Astrocyte of the cerebellum (primary cell): ENCODE measurements at places on chromosomes 3 and 15.

GRCh38 chr3:101521211-101521701 is 8.2 kb upstream of the SENP7 start:
- no peak for DNase-seq

GRCh38 chr3:51727500-51727899 is 20.6 kb downstream of the GRM2 start:
- no peak for DNase-seq

DNA sequence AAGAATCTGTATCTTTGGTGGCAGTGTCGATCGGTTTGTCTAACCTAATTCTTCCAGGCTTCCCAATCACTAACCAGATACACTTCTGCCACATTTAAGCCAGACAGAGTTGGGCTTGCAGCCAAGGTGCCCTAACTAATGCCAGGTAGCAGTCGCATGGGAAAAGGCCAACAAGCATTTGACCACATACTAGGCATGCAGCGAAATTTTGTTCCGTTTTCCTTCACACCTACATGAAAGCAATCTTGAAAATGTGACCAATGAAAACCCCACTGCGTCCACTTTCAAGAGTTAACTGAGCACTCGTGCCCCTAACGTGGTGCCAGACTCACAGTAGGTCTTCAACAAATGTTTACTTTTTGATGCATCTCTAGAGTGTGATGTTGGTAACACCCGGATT is 192.2 kb upstream of the TPM1 start:
- DNase-seq, result no peak

DNA sequence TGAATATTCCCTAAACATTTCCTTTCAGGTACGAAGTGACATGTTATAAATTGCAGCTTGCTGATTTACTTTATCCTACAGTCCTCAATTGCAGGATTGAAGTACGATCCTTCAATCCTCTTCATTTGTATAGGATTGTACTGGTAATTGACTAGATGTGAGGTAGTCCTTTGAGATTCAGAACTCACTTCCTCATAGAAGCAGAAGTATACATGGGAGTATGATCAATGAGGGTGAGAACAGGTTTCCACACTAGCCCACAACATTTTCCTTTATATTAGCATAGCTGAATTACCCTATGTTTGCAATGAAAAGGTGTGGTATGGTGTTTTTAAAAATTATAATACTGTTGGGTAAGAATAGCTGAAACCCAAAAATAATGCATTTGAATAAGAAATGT is 160.0 kb upstream of the UMPS start:
- no peak for DNase-seq

DNA sequence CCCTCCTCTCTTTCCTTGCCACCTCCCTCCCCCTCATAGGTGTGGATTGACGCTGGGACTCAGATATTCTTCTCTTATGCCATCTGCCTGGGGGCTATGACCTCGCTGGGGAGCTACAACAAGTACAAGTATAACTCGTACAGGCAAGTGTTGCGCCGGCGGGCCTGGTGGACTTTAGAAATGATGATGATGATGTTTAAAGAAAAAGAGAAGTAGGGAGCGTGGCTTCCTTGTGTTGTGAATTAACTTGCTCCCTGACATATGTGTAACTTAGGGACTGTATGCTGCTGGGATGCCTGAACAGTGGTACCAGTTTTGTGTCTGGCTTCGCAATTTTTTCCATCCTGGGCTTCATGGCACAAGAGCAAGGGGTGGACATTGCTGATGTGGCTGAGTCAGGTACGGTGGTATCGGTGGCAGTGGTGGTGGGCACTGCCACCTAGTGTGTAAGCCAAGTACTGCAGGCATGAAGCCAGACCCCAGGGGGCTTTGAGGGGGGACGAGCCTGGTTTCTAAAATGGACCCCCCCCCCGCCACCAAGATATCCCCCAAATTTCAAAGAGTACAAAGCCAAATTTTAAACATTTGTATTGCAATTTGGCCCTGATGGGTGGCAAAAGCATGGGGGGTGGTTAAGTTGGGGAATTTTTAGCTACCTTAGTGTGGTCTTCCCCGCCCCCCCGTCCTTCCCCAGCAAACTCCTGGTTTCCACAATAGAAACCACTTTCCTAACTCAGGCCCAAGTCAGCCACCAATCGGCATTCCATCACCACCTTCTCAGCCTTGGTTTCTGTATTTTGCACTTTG is 65.6 kb downstream of the SLC6A6 start:
- no peak for DNase-seq

- DNase-seq, result no peak
These were observed 580.4 kb downstream of the VGLL3 start for GRCh38 chr3:86410587-86410986.

GRCh38 chr3:149319750-149320149 is 13.7 kb downstream of the TM4SF18 start:
- DNase-seq, result peak; percentile 32

DNA sequence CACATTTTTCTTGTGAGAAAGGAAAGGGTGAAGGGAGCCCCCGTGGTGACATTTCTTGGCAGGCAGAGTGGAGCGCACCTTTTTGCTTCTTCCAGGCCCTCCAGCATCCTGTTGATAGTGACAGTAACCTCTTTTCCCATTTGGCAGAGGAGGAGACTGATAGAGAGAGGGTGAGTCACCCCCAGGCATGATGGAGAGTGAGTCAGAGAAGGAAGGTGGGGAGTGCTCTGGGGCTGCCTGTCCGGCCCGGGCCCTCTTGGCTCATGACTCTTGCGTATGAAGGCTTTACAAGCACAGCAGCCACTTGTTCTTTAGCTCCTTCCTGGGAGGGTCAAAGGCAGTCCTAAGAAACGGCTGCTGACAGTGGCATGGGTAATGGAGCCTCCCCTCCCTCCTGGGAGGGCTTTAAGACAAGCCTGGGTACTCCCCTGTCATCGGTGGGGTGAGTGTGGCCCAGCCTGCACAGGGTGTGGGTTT is 16.0 kb downstream of the ANKRD63 start:
- peak; percentile 84 for DNase-seq

DNA sequence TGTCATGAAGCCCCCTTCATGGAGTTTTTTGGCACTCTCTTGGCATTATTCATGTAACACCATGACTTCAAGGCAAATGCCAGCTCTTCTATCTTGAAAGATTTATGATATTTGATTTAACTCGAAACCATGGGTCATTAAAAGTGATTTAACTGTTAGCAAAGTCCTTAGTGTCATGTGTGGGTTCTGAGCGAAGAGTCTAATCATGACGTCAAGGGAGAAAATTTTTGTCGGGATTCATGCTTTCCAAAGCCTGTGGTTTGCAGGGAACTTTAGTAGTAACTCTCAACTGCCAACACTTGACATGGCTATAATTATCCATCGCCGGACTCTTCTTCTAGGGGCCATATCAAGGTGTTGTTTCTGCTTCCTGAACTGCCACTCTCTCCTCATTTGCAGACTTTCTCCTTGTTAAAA is 11.5 kb downstream of the GXYLT2 start:
- no peak for DNase-seq

GRCh38 chr15:89429986-89430385 is 66.4 kb downstream of the RHCG start:
- DNase-seq, result no peak

DNA sequence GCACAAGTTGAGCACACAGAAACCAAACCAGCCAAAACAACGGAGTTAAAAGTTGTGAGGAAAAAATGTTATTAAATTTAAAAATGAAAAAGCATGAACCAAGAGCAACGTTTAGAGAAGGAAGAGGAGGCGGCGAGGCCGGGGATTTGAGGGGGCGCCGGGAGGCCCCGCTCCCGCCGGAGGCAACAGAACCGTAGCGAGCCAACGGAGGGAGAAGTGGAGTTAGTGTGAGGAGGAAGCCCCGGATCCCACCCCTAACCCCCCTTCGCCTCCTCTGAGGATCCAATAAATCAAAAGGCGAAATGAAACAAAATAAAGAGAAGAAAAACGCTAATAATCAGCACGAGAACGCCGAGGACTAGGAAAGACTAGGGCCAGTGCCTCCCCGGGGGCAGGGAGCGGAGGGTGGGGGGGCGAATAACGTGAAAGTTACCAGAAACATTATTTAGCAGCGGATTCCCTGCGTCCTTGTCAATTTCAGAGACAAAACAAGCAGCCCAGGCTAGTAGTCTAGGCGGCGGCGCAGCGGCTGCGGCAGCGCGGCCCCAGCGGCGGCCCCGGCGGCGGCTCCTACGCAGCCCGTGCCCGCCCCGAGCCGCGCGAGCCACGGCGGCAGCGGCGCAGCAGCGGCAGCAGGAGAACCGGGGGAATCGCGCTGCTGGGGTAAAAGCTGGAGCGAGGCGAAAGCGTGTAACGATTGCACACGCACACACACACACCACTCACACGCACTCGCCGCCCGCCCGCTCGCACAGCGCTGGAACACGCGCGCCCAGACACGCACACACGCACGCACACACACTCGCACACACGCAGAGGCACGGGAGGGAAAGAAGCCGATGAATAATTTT is 1.7 kb downstream of the MEIS2 start:
- no peak for DNase-seq

DNA sequence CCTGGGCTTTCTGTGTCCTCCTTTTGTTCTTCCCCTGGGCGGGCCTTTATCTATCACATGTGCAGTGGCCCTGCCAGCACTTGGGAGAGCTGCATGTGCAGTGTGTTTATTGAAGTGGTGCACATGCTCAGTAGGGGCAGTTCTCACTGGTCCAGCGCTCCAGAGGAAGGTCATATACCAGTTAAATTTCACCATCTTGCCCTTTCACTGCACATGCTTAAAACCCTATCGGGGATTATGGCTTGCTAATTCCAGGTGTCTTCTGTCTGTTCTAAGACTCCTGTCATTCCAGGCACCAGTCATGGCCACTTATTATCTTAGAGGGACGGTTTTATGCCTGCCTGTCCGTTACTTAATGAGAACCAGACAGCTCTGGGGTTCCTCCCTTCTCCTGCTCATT is 52.2 kb downstream of the ROPN1B start:
- no peak for DNase-seq

GRCh38 chr3:142127941-142128658 is 21.2 kb downstream of the TFDP2 start:
- no peak for DNase-seq

GRCh38 chr3:171802590-171802956 is 7.7 kb downstream of the PLD1 start:
- no peak for DNase-seq

- no peak for DNase-seq
These were observed 111.4 kb upstream of the PLAAT1 start for GRCh38 chr3:193129607-193130006.

DNA sequence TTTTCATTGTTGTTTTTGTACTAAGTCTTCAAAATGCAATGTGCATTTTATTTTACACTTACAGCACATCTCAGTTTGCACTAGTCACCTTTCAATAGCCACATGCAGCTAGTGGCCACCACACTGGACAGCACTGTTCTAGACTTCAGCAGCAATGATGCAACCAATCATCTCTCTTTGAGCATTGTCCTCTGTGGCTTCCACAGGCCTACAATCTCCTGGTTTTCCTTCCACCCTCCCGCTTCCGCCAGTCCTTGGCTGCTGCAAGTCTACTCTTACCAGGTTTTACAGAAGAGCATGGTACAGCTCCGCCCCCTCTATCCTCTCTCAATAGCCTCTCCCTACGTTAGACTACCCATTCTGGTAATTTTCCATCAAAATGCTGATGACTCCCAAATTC is 25.1 kb upstream of the FSIP1 start:
- no peak for DNase-seq

- no peak for DNase-seq
These were observed 37.5 kb upstream of the CBLB start for GRCh38 chr3:105906345-105906744.

- DNase-seq, result no peak
These were observed 42.0 kb downstream of the WDR49 start for GRCh38 chr3:167611718-167612117.

- no peak for DNase-seq
These were observed 33.0 kb downstream of the HSPBAP1 start for GRCh38 chr3:122760453-122761271.

DNA sequence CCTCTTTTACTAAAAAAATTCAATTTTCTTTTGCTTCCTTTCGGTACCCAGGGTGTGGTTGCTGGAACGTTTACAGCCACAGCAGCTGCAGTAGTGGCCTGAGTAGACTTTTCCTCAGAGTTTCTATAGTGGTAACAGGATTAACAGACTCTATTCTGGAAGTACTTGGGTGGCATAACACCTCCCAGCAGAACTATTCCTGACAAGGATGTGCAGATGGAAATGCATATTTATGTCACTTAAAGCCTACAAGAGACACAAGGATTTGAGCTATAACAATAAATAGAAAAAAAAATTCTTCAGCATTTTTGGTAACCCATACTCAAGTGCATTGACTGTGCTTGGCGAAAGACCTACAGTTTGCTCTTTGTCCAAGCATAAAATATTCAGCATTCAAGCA is 94.0 kb downstream of the MDFIC2 start:
- no peak for DNase-seq

DNA sequence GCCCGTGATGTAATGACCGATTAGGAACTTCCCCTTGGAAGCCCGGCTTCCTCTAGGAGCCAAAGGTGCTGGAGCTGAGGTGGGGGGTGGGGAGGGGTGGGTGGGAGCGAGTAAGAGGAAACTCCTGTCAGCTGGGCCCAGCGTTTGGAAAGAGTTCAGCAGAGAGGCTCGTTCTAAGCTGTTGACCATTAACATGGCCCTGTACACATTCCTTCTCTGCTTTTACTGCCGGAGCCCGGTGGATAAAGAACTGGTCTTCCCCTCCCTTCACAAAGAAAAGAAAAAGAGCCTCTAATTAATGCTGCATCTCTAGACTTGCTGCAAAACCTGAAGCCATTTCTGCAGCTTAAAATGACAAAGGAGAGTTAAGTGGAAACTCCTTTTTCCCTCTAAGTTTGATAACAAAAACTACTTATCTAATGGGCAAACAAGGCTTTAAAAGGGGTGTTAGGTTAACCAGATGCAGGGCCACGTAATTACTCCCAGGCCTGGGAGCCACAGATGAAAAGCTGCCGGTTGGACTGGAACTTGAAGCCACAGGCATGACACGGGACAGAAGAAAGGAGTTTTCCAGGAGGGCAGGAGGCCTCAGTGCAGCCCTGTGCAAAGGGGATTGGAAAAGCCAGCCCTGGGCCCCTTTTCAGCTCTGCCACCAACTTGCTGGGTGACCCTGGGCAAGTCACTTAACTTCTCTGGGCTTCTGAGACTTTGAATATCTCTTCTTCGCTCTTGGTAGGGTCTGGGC is 71.3 kb downstream of the SMAD6 start:
- no peak for DNase-seq

GRCh38 chr15:62248277-62248984 is 83.3 kb upstream of the C2CD4B start:
- DNase-seq, result no peak

- peak; percentile 49 for DNase-seq
These were observed 4.5 kb downstream of the CFAP44 start for GRCh38 chr3:113436809-113437208.

GRCh38 chr15:56838085-56838484 is 80.4 kb upstream of the TCF12 start:
- DNase-seq, result no peak

GRCh38 chr15:68431792-68432401 is at the start of gene ITGA11:
Gene ITGA11, minus strand, starts transcription at chr15:68432163. Its CDS starts 97 bp downstream, at chr15:68432066.
- DNase-seq, result no peak

GRCh38 chr15:68633231-68634121 is 54.7 kb downstream of the CORO2B start:
- DNase-seq, result no peak

DNA sequence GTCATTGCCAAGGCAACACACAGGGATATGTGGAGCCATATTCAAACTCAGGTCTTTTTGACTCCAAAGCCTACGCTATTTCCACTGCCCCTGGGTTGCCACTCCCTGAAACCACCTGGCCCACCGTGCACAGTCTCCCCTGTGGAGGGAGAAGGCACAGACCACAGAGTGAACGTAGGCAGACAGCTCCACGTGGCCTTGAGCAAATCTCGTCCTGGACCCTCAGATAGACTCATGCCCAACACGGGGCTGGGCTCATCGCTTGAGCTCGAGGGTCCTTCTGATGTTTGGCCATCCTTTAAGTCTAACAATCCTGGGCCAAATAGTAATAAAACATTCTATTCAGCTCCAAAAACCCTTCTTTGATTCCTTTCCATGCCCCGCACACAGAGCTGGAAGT is 72.0 kb downstream of the CPN2 start:
- no peak for DNase-seq
